Epithelial cell of proximal tubule (primary cell): ENCODE measurements at places on chromosomes 3 and 15. TPM values are rescaled to one million over a fixed set of nuclear protein-coding genes. Genes with fewer than 3 reads are reported as not detected.

- DNase-seq, result no peak
Measured at GRCh38 chr3:139135657-139136056, 91.0 kb upstream of the PRR23C start.

GRCh38 chr3:156548041-156548687 is 6.8 kb downstream of the SSR3 start:
- DNase-seq, result no peak

DNA sequence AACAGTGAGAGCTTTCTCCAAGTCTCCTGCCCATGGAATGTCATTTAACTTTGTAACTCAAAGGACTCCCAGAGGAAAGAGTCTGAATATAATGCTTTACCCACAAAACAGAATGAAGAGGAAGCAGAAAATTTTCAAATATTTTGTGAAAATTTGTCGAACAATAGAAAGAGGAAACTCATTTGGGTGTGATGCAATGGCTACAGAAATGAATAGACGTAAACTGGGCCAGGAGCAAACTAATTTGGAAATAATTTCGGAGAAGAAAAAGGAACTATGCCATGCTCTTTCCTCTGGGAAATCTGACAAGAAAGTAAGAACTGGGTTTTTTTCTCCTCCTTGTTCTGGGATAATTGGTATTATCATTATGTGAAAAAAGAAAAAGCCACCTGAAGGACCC is 11.2 kb upstream of the SUMF1 start:
- no peak for DNase-seq

GRCh38 chr3:186964071-186964470 is 33.7 kb downstream of the ST6GAL1 start:
- no peak for DNase-seq

DNA sequence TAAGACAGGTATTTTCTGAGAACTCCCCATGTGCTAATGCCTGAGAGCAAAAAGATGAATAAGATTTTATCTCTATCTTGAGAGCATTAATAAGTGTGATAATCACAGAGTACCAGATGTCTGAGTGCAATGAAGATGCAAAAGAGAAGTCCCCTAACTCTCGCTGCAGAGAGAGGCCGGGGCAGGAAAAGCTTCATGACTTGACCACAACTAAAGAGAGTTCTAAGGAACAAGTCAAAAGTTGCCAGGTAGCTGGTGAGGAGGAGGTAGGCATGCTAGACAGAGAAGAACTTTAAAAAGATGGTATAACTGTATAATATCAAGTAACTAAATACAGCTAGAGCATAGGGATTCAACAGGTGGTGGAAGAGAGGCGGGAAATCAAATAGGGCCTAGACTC is 28.8 kb downstream of the MTMR10 start:
- no peak for DNase-seq

DNA sequence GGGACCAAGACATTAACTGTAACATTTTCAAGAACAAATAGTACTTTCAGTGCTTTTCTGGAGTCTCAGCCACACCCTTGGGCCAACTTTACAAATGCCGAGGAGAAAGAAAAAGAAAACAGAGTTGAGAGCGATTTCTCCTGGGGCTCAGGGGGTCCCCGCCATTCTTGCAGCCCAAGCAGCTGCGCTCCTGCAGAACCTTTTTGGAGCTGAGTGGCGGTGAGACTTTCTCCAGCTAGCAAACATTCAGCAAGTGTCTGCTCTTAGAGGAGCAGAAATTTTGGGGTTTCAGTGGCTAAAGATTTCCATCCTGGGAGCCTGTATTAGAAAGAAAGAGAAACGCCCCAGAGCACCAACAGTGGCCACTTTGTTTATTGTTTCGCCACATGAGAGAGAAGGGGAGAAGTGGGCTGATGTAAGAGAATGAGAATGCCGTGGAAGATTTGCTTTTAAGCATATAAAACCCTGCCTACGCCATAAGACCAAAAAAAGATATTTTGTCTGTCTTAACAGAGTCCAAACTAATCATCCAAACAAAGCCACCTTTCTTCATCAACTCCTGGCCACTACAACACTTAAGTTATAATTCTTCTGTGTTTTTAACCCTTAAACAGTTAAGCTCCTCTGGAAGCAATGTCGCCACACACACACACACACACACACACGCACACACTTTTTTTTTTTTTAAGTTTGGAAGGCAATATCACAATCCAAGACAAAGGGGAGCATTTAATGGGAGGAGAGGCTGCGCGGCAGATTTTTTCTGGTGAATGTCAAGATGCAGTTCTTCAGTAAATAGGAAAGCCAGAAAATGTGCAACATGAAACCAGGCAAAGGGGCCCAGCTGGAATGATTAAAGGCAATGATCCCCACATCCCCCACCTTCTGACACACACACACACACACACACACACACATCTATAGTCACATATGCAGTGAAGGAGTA is 19.2 kb downstream of the EID1 start:
- no peak for DNase-seq

GRCh38 chr3:51498876-51499738 is 708 bp downstream of the DCAF1 start:
- DNase-seq, result peak; percentile 54

GRCh38 chr15:97972366-97972765 is 11.9 kb downstream of the ARRDC4 start:
- no peak for DNase-seq

- DNase-seq, result no peak
Measured at GRCh38 chr15:59887211-59887610, 116.9 kb upstream of the FOXB1 start.

- no peak for DNase-seq
Measured at GRCh38 chr3:88114878-88115549, 34.7 kb upstream of the C3orf38 start.

GRCh38 chr15:91055548-91056331 is 33.3 kb upstream of the VPS33B start:
- peak; percentile 13 for DNase-seq

DNA sequence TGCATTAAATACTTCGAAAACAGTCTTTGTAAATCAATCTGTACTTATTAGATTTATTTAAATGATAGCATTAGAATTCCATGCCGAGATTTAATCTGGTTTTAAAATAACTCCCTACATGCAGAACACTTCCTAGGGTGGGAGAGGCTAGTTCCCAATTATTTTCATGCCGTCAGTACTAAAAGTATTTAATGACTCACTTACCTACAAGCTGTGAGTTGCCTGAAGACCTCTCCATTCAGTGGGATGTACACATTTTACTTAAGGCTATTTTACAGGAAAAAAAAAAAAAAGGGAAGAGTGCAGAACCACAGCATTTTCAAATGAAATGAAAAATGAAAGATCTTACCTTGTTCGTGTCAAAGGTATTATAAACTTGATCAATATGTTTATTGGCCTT is 469 bp downstream of the GUCA1C start:
- no peak for DNase-seq

- DNase-seq, result no peak
Measured at GRCh38 chr15:31455499-31455898, 128.9 kb downstream of the KLF13 start.

- DNase-seq, result no peak
Measured at GRCh38 chr3:178969004-178969700, 102.5 kb downstream of the ZMAT3 start.

DNA sequence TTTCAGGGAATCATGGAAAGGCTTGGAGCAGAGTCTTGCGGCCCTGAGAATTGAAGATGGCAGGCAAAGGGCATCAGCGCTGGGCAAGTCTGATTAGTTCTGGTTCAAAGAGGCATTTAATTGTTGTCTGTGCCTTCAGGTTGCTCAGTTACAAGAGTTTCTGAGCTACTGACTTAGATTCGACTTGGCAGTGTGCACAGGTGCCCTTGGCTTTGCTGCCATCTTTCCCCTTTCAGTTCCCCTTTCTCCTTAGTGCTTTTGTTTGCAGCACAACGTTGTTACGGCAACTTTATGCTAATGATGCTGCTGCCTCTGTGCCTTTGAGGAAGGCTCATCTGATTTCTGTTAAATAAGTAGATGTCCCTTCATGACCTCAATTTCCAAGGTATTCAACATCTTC is 12.5 kb downstream of the P2RY14 start:
- no peak for DNase-seq

GRCh38 chr3:15858547-15859506 is 61.0 kb upstream of the ANKRD28 start:
- DNase-seq, result no peak

DNA sequence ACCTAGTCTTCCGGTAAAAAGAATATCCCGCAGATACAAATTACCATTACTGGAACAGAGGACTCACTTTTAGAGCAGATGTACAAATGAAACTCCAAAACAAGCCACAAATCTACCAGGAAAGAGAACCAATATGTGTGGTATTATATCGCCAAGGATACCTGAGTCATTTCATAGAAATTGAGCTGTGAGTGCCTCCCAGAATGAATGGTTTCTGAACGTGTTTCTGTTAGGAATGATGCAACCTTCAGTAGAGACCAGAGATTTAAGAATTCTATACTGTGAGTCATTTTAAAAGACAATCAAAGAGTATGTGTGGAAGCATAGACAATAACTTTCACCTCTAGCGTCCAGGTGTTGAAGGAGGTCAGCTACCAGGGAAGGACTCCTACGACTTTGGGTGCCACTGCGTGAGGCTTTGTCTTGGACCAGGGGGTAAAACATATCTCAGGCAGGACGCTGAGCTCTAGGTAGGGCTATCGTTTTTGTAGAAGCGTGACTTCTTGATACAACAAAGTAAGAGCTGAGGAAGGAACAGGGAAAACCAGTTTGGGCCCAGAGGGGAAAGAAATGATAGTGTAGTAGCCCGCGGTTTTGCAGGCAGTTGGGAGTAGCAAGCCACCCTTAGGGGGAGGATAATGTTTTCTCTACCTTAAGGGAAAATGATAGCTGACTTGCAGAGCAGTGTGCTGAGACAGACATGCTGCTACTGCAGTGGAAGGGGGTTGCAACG is 210.4 kb downstream of the TP63 start:
- peak; percentile 33 for DNase-seq

DNA sequence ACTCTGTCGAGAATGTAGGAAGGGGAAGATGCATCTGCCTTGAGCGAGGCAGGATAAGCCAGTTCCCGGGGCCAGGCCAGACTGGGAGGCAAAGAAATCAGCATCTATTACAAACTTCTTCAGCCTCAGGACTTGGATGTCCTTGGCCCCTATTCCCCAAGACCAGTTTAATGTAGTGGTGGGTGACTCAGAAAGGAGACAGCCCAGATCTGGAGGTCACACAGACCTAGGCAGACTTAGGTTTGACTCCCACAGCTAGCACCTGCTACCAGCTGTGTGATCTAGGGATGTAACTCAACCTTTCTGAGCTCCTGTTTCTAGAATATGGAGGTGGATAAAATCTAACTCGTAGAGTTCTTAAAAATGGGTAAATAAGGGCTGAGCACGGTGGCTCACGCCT is 409.5 kb upstream of the PROK2 start:
- no peak for DNase-seq

GRCh38 chr3:132202586-132202985 is 114.6 kb upstream of the ACP3 start:
- DNase-seq, result no peak

DNA sequence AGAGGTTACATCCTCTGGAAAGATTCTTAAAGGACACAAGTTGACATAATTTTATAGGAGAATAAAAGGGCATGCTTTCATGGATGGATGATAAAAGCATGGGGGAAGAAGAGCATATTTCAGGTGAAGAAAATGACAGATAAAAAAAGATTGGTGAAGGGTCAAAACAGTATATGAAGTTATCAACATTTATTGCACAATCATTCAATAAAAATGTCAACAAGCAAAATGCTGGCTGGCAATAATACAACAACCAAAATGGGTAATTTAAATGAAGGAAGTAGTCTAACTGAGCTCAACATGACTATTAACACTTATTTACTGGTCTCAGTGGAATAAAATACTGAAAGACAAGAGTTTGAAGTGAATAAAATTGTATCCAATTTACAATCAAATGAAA is 696.7 kb downstream of the SQOR start:
- DNase-seq, result no peak

DNA sequence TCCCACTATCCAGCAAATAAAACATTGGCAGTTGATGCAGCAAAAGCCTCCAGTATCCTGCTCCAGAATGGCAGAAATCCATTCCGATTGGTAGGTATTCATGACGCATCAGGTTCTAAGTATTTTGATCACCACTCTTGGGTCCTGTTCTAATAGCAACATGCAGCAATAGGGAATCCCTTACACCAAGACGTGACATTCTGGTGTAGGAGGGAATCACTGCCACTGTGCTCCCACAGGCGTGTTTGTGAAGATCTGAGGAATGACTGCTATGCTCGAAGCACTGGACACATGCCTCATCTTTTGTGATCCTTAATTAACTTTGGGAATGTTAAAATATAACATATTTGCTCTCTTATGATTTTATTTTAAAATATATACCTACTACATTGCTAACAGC is 552.9 kb downstream of the MECOM start:
- DNase-seq, result no peak

STRA6 gene
- 1.9 and 3.9 TPM in 2 replicates for total RNA-seq

SI gene
- not detected in 2 replicates for total RNA-seq

ZBTB20 gene
- 7.1 and 11.2 TPM in 2 replicates for total RNA-seq

APBA2 gene
- total RNA-seq, result 30.0 and 36.5 TPM in 2 replicates

MELTF gene
- total RNA-seq, result 12.7 and 26.9 TPM in 2 replicates

FETUB gene
- total RNA-seq, result 0.36 TPM in 1 of 2 replicates, not detected in the other

SMCO1 gene
- not detected in 2 replicates for total RNA-seq

PLA2G4D gene
- total RNA-seq, result not detected in 2 replicates

PAQR9 gene
- total RNA-seq, result 0.29 and 0.63 TPM in 2 replicates

PIGBOS1 gene
- total RNA-seq, result 7.4 and 13.3 TPM in 2 replicates

AHSG gene
- total RNA-seq, result not detected in 2 replicates
